Activated CD8-positive, alpha-beta T cell treated with anti-CD3 and anti-CD28 coated beads for 36 hours (primary cell): ENCODE measurements at places on chromosomes 11 and 22.

DNA sequence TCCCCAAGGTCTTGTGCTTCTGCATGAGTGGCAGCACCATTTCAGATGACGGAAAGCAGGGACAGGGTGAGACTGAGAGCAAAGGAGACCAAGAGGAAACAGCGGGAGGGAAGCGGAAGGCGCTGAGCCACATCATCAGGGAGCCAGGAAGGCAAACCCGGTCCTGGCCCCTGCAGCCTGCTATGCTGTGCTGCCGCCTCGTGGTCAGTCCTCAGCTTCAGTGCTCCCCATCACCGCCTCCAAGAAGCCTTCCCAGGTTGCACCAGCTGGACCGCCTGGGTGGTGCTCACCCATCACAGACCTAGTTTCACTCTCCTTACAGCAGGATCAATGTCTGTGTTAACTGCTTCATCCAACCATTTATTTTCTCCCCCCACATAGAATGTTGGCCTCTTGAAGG lies 73.0 kb upstream of the PHF21B start:
- H3K4me1 ChIP-seq, result peaks cover 9% of the 10 kb centered on the region
- no peaks in the 10 kb centered on the region for H3K36me3 ChIP-seq
- H3K27me3 ChIP-seq, result peaks cover 25% of the 10 kb centered on the region
- DNase-seq, result peak; percentile 52

- peaks cover 12% of the 10 kb centered on the region for H3K27me3 ChIP-seq
- no peak overlapping the region for H3K4me3 ChIP-seq
- H3K27ac ChIP-seq, result no peak overlapping the region
- no peaks in the 10 kb centered on the region for H3K36me3 ChIP-seq
- DNase-seq, result no peak
Measured at GRCh38 chr11:60513496-60514460, 1.4 kb upstream of the MS4A13 start.

GRCh38 chr22:26949193-26949592 lies 291.8 kb downstream of the MIAT start:
- peaks cover 20% of the 10 kb centered on the region for H3K27me3 ChIP-seq
- H3K27ac ChIP-seq, result no peak overlapping the region
- H3K4me1 ChIP-seq, result no peaks in the 10 kb centered on the region
- peak; percentile 41 for DNase-seq

GRCh38 chr11:91972665-91973266 lies 251.9 kb upstream of the FAT3 start:
- no peaks in the 10 kb centered on the region for H3K27me3 ChIP-seq
- H3K36me3 ChIP-seq, result no peaks in the 10 kb centered on the region
- no peak for DNase-seq
- no peak overlapping the region for H3K27ac ChIP-seq
- no peaks in the 10 kb centered on the region for H3K4me1 ChIP-seq
- no peak overlapping the region for H3K4me3 ChIP-seq

DNA sequence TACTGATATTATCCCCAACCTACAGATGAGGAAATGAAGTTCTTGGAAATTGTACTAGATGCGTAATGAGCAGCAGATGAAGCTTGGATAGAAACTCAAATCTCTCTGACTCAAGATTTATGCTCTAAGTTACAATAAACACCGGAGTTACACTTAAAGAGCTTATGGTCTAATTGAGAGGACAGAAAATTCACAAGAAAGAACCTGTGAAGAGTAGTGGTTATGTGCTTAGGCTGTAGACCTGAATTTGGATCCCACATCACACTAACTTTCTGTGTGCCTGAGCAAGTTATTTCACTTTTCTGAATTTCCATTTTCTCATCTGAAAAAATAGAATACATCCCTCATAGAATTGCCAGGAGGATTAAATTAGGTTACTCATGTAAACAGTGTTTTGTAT lies 58.5 kb downstream of the FLI1 start:
- no peak overlapping the region for H3K27ac ChIP-seq
- H3K4me3 ChIP-seq, result no peak overlapping the region
- no peak for DNase-seq
- peaks cover 76% of the 10 kb centered on the region for H3K4me1 ChIP-seq
- H3K27me3 ChIP-seq, result no peaks in the 10 kb centered on the region
- H3K36me3 ChIP-seq, result peaks cover 27% of the 10 kb centered on the region

DNA sequence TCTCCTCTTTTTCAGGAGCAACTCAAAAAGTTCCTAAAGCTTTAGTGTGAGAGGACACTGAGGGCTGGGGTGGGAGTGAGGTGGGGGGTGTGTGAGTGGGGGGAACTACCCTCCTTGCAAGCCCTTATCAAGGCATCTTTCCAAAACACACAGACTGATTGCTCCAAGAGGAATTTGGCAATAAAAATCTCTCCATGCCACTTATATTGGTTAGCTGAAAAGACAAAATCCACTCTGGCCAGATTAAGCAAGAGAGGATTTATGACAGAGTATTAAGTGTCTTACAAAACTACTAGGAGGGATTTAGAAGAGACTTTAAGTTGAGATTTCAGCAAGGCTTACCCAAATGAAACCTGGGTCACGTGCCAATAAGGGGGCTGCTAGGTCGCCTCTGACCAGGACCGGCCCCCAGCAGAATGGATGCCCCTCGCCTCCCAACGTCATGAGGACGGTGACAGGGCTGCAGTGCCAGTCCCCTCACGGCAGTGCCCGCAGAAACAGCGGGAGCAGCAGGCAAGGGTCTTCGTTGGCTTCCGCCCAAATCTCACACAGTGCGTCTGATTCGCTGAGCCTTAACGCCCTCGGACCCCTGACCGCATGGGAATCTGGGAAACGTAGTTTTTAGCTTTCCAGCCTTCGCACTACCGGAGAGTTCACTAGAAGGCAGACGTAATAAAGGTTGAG lies 22.1 kb upstream of the CTR9 start:
- no peak overlapping the region for H3K27ac ChIP-seq
- H3K4me3 ChIP-seq, result no peak overlapping the region
- DNase-seq, result no peak
- no peaks in the 10 kb centered on the region for H3K36me3 ChIP-seq
- peaks cover 15% of the 10 kb centered on the region for H3K27me3 ChIP-seq

DNA sequence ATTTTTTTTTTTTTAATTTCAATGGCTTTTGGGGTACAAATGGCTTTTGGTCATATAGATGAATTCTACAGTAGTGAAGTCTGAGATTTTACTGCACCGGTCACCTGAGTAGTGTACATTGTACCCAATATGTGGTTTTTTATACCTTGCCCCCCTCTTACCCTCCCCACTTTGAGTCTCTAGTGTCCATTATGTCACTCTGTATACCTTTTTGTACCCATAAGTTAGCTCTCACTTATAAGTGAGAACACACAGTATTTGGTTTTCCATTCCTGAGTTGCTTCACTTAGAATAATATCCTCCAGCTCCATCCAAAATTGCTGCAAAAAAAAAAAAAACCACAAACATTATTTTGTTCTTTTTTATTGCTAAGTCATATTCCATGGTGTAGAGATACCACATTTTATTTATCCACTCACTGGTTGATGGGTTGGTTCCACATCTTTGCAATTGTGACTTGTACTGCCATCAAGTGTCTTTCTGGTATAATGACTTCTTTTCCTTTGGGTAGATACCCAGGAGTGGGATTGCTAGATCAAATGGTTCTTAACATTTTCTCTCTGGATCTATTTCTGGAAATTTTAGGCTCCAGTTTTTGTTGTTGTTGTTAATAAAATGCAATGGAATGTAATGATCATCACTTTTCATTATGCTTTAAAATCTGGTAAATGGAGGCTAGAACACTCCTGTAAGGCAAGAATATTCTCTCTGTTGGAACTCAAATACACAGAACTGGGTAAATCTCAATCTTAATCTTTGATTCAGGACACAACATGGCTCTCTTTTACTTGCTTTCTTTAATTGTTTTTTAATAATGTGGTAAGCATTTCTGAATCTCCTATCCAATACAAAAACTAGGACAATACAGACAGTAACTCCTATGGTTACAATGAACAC lies 10.3 kb downstream of the NEAT1 start:
- no peak overlapping the region for H3K4me3 ChIP-seq
- peaks cover 63% of the 10 kb centered on the region for H3K36me3 ChIP-seq
- H3K27ac ChIP-seq, result peak overlapping the region; percentile 36

- H3K4me1 ChIP-seq, result no peaks in the 10 kb centered on the region
- H3K36me3 ChIP-seq, result no peaks in the 10 kb centered on the region
- H3K4me3 ChIP-seq, result no peak overlapping the region
Measured at GRCh38 chr11:101474666-101475065, 109.1 kb downstream of the TRPC6 start.

DNA sequence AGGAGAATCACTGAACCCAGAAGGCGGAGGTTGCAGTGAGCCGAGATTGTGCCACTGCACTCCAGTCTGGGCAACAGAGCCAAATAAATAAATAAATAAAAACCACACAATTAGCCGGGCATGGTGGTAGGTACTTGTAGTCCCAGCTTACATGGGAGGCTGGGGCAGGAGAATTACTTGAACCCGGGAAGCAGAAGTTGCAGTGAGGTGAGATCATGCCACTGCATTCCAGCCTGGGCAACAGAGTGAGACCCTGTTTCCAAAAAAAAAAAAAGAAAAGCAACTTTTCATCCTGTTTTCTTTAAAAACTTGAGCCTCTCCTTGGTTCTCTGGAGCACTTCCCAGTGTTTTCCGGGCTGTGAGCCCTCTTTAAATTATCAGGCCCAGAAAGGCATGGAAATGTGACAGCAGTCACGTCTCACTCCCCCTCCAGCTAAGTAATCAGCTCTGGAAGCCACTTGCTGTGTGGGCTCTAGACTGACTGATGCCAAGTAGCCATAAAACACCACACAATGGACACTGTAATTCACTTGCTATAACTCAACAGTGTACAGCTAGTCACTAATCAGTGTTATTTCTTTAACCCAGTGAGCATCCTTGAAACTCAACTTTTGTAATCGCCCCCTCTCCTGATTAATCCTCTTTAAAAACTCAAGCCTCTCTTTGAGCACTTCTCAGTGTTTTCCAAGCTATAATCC lies 13.0 kb upstream of the MCHR1 start:
- peaks cover 19% of the 10 kb centered on the region for H3K4me1 ChIP-seq
- H3K27me3 ChIP-seq, result no peaks in the 10 kb centered on the region
- H3K27ac ChIP-seq, result no peak overlapping the region
- H3K4me3 ChIP-seq, result no peak overlapping the region
- no peak for DNase-seq

GRCh38 chr11:126697936-126698335 lies 302.6 kb downstream of the KIRREL3 start:
- no peaks in the 10 kb centered on the region for H3K27me3 ChIP-seq
- H3K4me1 ChIP-seq, result no peaks in the 10 kb centered on the region
- H3K4me3 ChIP-seq, result no peak overlapping the region
- no peaks in the 10 kb centered on the region for H3K36me3 ChIP-seq

DNA sequence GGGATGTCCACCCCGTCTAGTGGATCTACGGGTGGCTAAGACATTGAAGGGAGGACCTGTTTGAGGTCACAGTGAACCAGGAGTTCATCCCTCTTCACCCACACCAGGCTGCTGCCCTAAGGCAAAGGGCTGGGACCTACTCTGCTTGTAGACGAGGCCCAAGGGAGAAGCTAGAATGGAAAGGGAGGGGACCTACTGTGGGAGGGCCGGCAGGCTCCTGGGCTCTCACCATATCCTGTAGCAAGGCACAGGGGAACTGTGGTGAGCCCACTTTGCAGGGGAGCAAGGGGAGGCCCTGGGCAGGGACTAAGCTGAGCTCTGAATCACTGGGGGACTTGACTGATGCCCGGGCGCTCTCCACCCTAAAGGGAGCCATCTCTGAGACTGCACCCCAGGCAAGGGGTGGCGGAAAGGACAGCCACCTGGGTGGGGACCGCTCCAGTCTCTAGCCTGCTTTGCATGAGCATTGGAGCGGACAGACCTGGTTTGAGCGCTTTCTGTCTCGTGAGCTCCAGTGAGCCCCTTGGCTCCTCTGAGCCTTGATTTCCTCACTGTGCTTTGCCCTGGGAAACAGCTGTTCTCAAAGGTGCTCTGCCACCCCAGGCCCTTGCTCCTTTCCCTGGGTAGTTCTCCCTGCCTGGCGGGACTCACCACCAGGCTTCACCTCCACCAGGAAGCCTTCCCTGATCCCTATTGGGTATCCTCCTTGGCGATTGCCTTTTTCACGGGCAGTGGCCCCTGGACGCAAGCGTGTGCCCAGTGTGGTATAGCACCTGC lies 24.2 kb downstream of the PARVG start:
- peaks cover 14% of the 10 kb centered on the region for H3K36me3 ChIP-seq
- no peaks in the 10 kb centered on the region for H3K27me3 ChIP-seq
- peaks cover 2% of the 10 kb centered on the region for H3K4me1 ChIP-seq
- no peak for DNase-seq
- no peak overlapping the region for H3K4me3 ChIP-seq

DNA sequence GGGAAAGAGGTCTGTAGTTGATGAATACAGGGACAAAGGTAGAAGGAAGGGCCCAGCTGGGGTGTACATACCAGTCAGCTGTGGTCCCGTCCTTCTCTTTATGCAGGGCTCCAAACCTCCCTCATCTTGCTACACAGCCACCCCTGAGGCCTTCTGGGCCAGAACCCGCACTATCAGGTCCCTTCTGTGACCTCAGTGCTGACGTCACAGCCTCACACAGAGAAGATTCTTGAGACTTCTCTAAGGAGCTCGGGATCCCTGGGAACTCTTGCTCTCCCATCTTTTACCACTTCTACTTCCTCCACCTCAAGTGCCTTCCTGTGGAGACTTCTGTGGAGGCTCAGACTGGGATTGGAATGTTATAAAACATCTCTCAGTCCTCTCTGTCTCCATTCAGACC lies at the start of gene UBQLN3:
TSS of gene UBQLN3 (minus strand) at position 155 of the 400 bp plus-strand sequence. CDS start 399 bp downstream, outside the sequence.
- peaks cover 1% of the 10 kb centered on the region for H3K27me3 ChIP-seq
- no peak within 1 kb of the TSS for H3K4me3 ChIP-seq
- no peaks in the 10 kb centered on the region for H3K36me3 ChIP-seq
- no peak within 1 kb of the TSS for H3K27ac ChIP-seq
- no peaks in the 10 kb centered on the region for H3K4me1 ChIP-seq

- no peak overlapping the region for H3K27ac ChIP-seq
- peaks cover 1% of the 10 kb centered on the region for H3K27me3 ChIP-seq
- no peak overlapping the region for H3K4me3 ChIP-seq
- no peaks in the 10 kb centered on the region for H3K4me1 ChIP-seq
- H3K36me3 ChIP-seq, result no peaks in the 10 kb centered on the region
Measured at GRCh38 chr11:92979176-92979575, 9.7 kb downstream of the MTNR1B start.

GRCh38 chr11:130603335-130603906 lies 155.0 kb downstream of the ADAMTS15 start:
- peaks cover 1% of the 10 kb centered on the region for H3K27me3 ChIP-seq
- no peak for DNase-seq
- H3K36me3 ChIP-seq, result no peaks in the 10 kb centered on the region

- DNase-seq, result no peak
- no peaks in the 10 kb centered on the region for H3K36me3 ChIP-seq
- H3K4me3 ChIP-seq, result peak overlapping the region; percentile 10
Measured at GRCh38 chr11:132942611-132943356, 589.5 kb downstream of the OPCML start.

- H3K4me3 ChIP-seq, result no peak overlapping the region
- no peaks in the 10 kb centered on the region for H3K27me3 ChIP-seq
- H3K36me3 ChIP-seq, result no peaks in the 10 kb centered on the region
- no peak for DNase-seq
Measured at GRCh38 chr22:20602609-20603164, 95.3 kb downstream of the MED15 start.
